MM.1S (cell line): ENCODE measurements at places on chromosomes 13 and 19.
A peak's percentile ranks its signal among the peaks of the same experiment; 100 is the strongest.

- no peak for DNase-seq
Measured at GRCh38 chr13:46535825-46536224, 17.1 kb upstream of the LRCH1 start.

DNA sequence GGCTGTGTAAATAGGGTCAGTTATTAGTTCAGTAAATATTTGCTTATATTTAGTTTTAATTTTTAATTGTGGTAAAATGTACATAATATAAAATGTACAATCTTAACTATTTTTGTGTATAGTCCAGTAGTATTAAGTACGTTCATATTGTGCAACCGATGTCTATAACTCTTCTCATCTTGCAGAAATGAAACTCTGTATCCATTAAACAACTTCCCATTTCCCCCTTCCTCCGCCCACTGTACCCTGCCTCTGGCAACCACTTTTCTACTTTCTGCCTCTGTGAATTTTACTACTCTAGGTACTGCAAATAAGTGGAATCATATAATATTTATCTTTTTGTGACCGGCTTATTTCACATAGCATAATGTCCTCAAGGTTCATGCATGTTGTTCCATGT lies 24.4 kb downstream of the UBAC2 start:
- no peak for DNase-seq

DNA sequence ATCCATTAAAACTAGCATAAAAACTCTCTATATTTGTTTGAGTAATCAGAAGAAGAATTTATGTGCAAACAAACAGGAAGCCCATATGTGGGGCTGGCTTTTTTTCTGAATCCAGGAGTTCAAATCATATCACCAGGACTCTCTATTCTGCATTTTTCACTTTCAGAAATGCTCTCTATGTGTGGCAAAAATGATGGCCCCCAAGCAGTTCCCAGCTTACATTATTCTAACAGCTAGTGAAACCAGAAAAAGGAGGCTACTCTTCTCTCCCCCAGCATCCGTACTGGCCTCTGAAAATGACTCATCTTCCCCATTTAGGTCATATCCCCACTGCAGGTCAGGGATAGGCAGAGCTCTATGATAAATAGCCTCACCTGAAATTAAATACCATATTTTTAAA lies 20.4 kb downstream of the RBM26 start:
- peak; percentile 80 for DNase-seq

DNA sequence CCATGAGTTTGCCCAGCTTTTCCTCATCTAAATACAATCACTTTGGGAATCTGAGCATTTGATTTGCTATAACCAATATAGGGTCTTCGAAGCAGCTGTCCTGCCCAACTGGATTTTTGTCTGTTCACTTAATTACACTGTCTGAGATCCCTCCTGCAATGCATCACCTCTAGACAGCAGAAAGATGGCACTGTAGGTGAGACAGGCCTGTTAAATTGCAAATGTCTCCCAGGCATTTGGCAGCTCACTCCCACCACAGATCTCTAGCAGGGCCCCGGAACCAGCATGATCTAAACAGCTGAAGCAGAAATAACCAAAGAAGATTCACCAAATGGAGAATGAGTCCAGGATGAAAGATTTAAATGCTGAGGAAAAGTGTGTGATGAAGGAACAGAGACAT lies 41.9 kb upstream of the SERPINE3 start:
- DNase-seq = no peak

DNA sequence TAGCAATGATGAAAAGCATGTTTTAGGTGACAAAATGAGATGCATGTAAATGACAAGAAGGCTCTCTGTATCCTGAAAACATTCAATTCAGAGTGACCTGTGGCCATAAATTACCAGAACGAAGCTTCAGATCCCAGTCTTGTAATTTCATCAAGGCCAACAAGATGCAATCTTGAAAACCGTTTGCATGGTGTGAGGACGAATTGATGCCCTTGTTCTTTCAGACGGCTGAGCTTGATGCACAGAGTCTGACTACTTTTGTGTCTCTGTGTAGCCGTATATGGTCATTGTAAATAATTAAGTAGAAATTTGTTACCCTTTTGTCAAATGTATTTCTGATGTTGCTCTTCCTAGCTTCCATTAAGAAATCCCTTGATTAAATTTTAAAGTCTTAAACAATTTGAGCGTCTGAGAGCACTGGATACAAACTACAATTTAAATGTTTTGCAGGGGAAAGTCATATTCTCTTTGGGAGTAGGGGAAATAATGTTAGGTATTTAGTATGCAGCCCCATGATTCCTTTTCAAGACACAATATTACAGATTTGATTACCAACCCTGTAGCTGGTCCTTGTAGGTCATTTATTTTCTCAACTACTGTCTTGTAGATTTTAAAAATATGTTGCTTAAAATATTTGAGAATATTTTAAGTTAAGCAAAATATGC lies 125.8 kb upstream of the PCDH9 start:
- no peak for DNase-seq

GRCh38 chr19:48351341-48351752 lies 12.4 kb downstream of the TMEM143 start:
- DNase-seq = peak; percentile 78

DNA sequence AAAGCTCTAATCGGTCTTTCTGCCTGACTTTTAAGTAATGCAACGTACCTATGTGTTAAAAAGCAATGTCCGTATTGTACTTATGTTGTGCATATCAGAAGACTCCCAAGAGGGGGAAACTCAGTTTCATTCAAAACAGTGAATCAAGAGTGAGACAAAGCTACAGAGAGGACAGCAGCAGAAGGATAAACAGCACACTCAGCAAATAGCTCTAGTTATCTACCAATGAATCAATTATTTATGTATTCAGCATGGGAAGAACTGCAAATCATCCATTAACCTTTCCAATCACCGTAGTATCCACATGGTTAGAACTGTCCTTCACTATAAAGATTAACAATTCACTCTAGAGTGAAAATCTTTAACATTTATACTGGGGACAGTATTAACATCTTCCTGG lies 36.7 kb upstream of the SOHLH2 start:
- DNase-seq = no peak

DNA sequence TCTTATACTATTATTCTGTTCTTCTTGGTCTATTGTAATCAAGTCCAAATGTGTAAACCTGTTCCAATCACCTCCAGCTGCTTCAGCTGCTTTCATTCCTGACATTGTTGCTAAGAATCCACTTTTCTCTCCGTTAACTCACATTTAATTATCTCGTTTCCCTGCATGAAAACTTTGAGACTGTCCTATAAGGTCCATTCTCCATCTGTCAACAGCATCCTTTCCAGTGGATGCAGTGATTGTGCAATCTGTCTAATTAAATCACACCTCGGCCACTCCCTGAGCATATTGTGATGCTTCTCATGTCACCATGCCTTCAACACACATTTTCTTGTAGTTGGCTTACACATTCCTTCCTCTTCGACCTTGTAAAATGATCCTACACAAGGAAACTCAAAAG lies 1626.9 kb upstream of the SLC10A2 start:
- DNase-seq = no peak

DNA sequence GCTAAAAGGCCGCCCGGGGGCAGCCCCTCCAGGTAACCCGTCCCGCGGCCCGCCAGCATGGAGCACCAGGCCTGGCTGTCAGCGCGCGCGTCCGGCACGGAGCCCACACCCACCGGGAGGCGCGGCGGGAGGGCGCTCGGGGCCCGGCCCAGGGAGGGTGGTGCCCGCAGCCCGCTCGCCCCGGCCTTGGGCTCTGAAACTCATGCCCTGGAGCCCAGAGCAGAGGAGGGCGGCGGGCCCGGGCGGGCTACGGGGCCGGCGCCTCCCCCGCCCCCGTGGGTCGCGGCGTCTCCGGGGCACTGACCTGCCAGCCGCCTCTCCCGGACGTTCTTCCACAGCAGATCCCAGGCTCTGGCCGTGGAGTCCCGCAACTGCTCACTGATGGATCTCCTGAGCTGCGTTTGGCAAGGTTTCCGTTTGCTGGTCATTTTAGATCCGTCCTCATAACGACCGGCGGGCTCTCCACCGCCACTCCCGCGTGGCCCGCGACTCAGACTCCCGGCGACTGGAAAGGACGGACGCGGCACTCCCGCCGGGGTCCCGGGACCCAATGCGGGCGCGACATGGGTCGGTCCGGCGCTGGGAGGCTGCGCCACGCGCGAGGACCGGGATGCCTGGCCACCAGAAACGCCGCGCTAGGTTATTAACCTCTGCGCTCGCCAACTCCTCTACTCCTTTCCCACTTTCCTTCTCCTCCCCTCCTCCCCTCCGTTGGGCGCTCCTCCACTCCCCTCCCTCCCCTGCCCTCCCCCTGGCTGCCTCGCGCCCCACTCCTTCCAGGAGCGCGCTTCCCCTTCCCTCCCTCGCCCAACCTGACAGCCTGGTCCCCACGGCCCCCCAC lies 64.7 kb upstream of the STARD13 start:
- DNase-seq = no peak

DNA sequence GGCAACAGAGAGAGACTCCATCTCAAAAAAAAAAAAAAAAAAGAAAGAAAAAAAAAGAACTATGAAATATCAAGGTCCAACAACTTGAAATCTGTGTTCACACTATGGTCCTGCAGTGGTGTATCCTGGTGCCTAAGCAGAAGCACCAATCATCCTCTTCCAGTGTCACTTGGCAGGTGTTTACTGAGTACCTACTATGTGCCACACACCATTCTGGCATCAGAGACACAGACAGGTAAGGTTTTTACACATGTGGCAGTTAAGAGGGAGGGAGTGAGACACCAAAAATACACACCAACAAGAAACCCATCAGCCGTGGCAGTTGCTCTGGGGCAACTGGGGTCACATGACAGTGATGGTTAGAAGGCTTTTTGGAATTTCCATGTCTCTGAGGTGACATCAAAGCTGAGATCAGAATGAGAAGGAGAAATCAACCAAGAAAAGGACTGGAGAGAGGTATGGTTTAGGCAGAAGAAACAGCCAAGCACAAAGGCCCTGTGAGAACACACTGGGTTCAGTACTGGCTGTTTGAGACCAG lies 17.6 kb downstream of the PBX4 start:
- DNase-seq = no peak
